A673 (cell line): ENCODE measurements at places on chromosomes 16 and 17. TPM values are rescaled to one million over a fixed set of nuclear protein-coding genes. Genes with fewer than 3 reads are reported as not detected.
A peak's percentile ranks its signal among the peaks of the same experiment; 100 is the strongest.

Gene RHBDL3
- total RNA-seq, result 0.80 and 0.90 TPM in 2 replicates

Gene XAF1
- total RNA-seq, result not detected in 2 replicates

DNA sequence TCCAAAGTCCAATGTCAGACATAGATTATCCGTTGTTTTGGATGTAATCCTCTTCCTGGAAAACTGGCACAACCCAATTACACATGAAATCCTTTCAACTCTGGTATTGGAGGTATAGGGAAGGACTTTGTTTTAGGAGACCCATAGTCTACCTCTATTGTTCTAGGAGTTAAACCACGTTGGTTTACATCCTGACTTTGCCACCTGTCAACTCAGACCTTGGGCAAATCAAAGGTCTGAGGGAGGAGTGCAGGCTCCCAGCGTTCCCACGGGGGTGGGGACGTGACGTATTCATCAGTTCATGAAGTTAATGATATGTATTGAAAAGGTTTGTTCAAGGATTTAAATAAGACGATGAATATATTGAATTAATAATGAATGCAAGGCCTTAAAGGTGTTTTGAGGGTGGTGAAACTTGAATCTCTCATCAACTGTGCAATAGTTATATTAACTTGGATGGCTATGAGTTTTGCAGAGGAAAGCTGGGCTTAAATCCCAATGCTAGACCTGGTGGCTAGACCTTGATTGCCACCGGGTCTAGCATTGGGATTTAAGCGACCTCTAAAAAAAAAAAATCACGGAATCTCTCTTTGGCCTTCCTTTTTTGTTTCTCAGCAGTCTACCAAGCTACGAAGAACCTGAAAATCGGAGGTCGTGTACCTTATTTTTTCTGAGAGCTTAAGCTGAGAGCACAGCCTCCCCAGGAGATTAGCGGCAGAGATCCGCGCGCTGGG is 744 bp upstream of the NF1 start:
- DNase-seq, result no peak

GRCh38 chr16:19853742-19854542 is 30.7 kb downstream of the GPRC5B start:
- no peak for DNase-seq

DNA sequence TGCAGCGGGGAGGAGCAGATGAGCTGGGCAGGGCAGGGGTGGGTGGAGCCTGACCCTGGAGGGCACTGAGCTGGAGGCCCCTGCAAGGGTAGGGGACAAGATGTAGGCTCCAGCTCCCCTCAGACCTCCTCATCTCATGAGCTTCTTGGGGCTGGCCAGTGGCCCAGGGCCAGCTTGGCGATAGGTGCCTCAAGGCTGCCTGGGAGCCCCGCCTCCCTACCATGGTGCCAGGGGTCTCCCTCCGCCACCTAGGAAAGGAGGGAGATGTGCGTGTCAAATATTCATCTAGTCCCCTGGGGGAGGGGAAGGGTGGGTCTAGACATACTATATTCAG is 3.9 kb downstream of the HIRIP3 start:
- no peak for DNase-seq

DNA sequence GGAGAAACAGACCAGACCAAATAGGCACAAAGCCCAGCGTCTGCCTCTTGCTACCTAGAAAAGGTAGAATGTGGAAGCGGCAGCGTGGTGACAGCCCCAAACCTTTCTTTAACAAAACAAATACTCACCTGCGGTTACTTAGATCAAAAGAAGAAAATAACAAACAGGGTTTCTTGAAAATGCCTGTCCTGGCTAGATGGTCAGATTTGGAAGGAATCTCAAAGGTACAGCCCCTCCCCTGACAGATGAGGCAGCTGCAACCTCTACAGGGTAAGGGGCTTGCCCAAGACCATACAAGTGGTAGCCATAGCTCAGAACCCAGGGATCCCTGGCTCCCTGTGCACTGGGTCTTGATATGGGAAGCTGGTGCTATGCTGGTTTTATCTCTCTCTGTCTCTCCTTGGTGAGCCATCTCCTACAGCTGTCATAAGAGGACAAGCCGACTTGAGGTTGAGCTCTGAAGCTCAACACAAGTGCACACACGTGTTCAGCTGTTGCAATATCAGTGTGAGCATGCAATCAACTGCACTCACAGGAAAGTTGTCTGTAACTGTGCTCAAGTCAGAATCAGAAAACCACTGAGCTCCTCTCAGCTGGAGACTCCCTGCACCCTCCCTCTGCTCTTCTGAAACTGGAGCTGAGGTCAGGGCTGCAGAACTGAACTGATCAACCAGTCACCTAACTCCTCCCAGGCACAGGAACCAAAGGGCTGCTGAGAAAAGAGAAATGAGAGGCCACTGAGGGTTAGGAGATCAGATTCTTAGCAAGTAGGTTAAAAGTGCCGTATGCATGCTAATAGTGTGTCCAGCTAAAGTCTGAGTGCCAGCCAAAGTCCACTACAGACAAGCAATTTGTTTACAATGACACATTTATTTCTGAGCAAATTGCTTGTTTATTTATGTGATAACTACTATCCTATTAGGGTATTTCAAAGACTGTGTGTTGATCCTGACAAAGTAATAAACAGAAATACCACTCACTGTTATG is 6.1 kb upstream of the RNF157 start:
- DNase-seq, result no peak

Gene CTRL
- total RNA-seq, result 2.9 and 3.2 TPM in 2 replicates

Gene TP53TG3F
- not detected in 2 replicates for total RNA-seq

Gene HSD17B1
- 0.59 and 0.60 TPM in 2 replicates for total RNA-seq

DNA sequence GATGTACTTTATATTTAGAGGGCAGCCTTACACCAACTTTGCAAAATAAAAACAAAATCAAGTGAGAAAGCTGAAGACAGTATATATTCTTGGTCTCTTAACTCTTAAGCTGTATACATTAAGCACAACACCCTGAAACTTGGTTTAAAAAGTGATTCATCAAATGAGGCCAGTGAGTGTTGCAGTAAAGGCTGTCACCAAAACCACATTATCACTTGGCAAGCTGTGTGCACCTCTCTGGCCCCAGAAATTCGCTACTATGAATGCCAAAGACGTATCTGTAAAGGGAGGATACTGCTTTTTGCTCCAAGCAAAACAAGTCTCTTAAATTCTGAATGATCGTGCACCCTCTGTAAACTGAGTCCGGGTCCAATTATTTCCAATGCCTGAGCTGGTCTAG is 163.9 kb downstream of the ZFHX3 start:
- DNase-seq, result no peak

DNA sequence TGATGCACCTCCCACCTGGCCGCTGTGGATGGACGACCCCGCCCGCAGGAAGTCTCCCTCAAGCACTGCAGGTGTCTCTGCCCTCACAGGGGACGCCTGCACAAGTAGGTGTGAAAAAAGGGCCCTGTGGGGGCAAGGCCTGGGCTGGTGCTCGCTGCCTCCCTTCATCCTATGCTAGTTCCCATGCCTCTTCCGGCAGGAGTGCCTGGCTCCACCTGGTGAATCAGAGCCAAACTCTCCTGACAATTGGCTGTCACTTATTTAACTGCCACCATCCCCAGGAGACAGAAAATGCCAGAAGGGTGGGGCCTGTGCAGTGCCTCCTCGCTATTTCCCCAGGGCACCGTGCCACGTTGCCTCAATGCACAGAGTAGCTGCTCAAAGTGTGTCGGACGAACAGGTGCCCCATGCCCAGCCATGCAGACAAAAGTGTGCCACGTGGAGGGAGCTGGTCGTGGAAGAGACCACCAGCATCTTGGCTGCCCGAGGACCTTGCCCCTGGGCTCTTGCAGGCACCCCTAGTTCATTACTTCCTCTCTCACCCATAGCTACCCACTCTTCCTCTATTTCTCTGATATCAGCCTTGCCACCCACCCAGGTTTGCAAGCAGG is 170.7 kb downstream of the SEC14L1 start:
- DNase-seq, result no peak

DNA sequence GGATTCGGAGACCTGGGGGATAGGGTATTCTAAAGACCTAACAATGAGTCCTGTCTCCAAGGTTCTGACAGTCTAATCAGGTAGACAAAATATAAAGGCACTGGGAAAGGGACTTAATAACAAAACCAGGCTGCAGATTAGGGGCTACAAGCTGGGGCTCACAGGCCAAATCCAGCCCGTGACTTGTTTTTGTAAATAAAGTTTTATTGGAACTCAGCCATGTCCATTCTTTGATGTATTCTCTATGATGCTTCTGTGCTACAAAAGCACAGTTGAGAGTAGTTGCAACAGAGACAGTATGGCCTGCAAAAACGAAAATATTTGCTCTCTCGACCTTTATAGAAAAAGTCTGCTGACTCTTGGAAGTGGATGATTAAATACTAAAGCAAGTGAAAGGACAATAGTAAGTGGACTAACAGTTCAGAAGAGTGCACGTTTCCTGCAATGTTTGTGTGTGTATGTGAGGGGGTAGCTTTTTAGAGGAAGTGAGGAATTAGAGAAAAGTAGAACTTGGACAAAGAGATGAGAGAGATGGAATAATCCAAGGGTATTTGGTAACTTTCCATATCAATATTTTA is 115.4 kb upstream of the ZFHX3 start:
- DNase-seq, result no peak

Gene ITGB3
- not detected in 2 replicates for total RNA-seq

GRCh38 chr17:57953705-57954396 is 1.4 kb downstream of the CUEDC1 start:
- no peak for DNase-seq

- no peak for DNase-seq
Measured at GRCh38 chr16:29760567-29761279, 14.9 kb upstream of the C16orf54 start.

Gene CDRT15
- not detected in 2 replicates for total RNA-seq

DNA sequence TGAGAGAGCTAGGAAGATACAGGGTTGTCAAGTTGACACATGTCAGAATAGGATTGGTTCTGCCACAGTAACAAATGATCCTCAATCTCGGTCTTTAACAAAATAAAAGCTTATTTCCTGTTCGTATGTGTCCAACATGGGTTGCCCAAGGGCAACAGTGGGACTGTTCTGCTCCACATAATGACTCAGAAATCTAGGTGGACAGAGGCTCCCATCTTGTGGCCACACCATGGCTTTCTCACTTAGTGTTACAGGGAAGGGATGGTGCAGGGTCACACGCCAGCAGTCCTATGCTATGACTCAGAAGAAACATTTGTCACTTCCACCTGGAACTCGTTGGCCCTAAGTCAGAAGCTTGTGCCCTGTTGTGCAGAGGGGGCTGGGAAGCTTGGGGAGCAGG is 364.9 kb downstream of the SNX29 start:
- DNase-seq, result no peak

Gene NETO2
- total RNA-seq, result 45.0 and 68.7 TPM in 2 replicates

GRCh38 chr17:48427598-48427997 is 2.4 kb downstream of the SKAP1 start:
- peak; percentile 14 for DNase-seq

Gene TMEM98
- 67.6 and 75.0 TPM in 2 replicates for total RNA-seq

Gene NT5M
- total RNA-seq, result 2.6 and 4.8 TPM in 2 replicates

DNA sequence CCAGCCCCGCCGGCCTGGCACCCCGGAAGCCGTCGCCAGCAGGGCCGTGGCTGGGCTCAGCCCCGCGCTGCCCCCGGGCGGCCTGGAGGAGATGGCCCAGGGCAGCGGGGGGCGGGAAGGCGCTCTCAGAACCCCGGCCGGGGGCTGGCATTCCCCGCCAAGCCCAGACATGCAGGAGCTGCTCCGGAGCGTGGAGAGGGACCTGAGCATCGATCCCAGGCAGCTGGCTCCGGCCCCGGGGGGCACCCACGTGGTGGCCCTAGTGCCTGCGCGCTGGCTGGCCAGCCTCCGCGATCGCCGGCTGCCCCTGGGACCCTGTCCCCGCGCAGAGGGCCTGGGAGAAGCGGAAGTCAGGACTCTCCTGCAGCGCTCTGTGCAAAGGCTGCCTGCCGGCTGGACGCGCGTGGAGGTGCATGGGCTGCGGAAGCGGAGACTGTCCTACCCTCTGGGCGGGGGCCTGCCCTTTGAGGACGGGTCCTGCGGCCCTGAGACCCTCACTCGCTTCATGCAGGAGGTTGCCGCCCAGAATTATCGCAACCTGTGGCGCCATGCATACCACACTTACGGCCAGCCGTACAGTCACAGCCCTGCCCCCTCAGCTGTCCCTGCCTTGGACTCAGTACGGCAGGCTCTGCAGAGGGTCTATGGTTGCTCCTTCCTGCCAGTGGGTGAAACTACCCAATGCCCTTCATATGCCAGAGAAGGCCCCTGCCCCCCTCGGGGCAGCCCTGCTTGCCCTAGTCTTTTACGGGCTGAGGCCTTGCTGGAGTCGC is 551 bp downstream of the WDR81 start:
- DNase-seq, result peak; percentile 28

Gene ABCA9
- 1.4 and 2.1 TPM in 2 replicates for total RNA-seq

- DNase-seq, result no peak
Measured at GRCh38 chr17:72719206-72719577, 373.3 kb downstream of the SLC39A11 start.

- peak; percentile 64 for DNase-seq
Measured at GRCh38 chr17:82105882-82106687, 8.0 kb upstream of the FASN start.

GRCh38 chr17:31413874-31414549 is 22.5 kb downstream of the RAB11FIP4 start:
- DNase-seq, result no peak

DNA sequence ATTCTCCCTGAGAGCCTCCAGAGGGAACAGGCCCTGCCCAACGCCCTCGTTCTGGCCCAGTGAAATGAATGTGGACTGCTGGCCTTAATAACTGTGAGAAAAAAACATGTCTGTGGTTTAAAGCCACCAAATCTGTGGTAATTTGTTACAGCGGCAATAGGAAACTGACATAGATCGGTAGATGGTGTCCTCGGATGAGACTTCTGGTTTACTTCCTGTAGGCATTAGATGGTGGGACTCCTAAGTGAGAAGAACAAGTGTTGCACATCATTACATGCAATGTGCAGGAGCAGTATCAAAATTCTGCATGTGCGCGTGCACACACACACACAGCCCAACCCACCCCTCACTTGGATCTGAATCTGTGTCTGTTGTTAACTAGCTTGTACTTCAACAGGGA is 42.0 kb downstream of the CDK5R1 start:
- DNase-seq, result no peak

Gene PPY
- total RNA-seq, result not detected in 2 replicates
